AG10803 (cell line): ENCODE measurements at places on chromosomes 3 and 15.

DNA sequence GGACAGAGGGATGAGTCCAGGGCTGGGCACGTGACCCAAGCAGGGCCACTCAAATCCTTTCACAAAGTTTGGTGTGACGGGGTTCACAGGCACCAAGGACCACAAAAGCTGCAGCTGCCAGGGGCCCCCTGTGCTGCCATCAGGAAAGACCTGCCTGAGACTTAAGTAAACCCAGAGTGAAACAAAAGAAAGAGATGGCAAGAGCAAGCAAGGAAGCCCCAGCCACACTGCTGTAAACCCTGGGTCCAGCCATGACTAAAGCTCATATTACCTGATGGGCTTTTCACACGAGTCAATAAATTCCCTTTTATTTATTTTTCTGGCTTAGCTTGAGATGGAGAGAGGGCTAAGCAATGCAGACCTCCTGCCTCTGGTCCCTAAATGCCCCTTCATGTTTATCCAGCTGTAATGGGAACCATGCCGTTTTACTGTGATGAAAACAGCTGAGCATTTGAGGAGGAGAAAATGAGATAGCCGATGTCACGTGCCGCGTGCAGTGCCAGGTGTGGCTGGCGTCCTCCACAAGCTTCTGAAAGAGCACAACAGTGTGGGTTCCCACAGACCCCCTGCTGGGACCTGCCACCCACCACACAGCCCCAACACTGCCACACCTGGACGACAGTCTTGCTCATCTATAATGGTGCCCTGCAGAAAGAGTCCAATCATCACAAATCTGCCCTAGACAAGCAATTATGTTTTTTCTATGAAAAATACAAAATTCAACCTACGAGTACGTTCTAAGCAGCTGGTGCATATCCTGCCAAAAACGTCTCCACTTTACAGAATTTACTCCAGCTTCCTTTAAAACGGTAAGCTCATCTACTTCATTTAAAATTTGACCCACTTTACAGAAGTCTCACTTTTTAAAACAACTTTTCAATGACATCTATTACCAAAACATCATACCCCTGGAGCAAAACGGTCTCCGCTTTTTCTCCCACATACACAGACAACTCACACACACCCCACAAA, 34.2 kb downstream of the ADAMTS17 start:
- DNase-seq = no peak

GRCh38 chr3:43155464-43156121, 49.7 kb upstream of the POMGNT2 start:
- DNase-seq = peak; percentile 86

GRCh38 chr15:100131321-100132224, 210.2 kb downstream of the ADAMTS17 start:
- peak; percentile 18 for DNase-seq

- no peak for DNase-seq
Observed at GRCh38 chr15:89130201-89130600, 41.9 kb downstream of the ABHD2 start.

DNA sequence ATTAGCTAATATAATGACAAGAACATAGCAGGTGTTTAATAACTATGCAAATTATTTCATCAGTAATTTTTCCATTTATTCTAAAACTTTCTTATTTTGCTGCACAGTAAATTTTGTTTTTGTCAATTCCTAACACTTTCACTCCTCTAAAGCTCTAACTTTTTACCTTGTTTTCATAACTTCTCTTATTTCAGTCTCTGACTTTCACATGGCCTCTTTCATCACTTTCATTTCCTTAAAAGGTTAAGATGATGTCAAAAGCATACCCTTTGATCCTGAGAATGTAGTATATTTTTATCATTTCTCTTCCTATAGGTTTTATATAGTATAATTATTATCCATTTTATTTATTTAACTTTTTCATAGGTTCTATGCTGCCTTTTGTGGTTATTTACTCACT, 1325.8 kb upstream of the ALCAM start:
- no peak for DNase-seq

- no peak for DNase-seq
Observed at GRCh38 chr3:29168696-29169095, 112.2 kb upstream of the RBMS3 start.

DNA sequence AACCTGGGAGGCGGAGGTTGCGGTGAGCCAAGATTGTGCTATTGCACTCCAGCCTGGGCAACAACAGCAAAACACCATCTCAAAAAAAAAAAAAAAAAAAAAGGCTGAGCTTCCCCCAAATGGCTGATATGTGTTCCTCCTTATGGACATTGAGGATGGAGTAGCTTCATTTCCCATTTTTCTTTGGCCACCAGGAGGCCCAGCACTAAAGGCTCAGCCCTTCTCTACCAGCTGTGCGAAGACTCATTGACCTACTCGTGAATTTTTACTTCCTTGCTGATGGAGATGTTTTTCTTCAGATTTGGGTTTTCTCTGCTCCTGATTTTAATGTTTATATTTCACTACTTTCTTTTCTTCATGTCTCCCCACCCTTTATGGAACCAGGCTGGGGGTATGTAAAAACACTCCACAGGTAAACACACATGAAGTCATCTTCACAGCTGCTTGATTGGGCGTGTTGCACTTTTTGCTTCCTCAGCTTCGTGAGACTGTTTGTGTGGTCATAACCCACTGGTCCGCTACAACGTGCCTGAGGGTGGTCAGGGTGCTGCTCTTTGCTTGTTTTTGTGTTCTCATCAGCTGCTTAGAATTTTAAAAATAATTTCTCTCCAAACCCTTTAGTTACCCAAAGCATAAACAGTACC, 13.5 kb downstream of the SEMA4B start:
- no peak for DNase-seq

- no peak for DNase-seq
Observed at GRCh38 chr15:45089712-45090373, 24.1 kb downstream of the DUOX2 start.

DNA sequence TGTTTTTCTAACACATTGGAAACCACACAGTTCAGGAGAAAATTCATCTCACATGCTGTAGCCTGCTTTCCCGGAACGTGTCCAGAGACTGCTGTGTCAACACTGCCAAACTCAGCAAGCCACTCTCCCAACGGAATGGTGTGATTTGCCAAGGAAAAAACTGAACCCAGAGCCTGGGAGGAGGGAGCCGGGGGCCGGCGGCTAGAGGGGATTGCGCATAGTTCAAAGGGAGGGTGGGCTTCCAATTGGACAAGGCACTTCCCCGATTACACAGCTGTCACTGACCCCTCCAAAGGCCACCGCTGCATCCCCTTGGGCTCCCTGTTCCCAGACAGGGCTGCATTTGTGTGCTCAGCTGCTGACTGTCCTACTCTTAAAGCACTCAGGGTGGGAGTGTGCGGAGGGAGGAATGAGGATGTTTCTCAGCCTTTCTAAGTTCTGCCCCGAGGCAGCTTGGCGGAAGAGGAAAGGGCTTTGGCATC, 256.2 kb downstream of the ZNF621 start:
- DNase-seq = peak; percentile 48

GRCh38 chr3:141514382-141514781, 27.6 kb downstream of the RASA2 start:
- DNase-seq = no peak

- DNase-seq = peak; percentile 21
Observed at GRCh38 chr3:61979638-61980037, 393.7 kb downstream of the FEZF2 start.

DNA sequence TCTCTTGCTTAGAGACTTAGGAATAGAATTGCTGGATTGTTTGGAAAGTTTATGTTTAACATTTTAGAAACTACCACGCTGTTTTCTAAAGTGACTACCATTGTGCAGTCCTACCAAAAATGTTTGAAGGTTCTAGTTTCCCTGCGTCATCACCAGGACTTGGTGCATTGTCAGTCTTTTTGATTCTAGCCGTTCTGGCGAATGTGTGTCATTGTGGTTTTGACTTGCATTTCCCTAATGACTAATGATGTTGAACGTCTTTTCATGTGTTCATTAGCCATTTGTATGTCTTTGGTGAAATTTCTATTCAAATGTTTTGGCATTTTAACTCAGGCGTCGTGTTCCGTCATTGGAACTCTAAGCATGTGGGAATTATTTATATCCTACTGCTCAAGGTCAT, 58.0 kb downstream of the CHD2 start:
- DNase-seq = peak; percentile 46

- peak; percentile 52 for DNase-seq
Observed at GRCh38 chr15:89647191-89647851, 7.9 kb downstream of the KIF7 start.

DNA sequence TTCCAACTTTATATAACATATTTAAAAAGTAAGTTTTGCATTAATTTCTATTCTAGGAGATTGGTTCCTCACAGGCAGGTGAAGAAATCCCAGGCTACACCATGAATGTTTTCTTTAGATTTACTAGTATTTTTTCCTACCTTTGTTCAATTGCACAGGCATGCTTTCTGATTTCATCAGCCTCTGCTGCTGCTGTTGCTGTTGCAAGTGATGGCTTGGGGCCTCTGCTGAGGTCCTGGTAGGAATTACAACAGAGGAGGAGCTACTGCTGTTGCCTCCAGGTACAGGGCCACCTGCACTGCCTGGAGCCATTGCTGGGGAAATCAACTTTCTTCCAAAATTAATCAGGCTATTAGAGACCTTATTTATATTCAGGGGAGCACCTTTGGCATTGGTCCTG, 353.3 kb downstream of the PLCL2 start:
- peak; percentile 55 for DNase-seq

DNA sequence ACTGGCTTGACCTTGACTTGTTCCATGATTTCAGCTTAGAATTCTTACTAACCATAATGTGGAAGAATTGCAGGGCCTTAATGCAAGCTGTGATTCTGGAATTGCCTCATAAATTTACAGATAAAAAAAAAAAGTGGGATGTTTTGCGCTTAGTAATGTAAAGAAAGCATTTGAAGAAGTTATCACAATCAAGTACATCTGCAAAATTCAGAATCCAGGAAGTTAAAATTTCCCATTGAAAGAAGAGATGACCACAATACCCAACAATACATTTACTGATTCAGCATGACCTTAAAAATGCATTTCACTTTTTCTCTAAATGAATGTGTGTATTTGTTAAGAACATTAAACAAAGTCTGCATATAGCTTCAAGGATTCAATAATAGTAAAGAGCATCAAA, 65.1 kb upstream of the CCNL1 start:
- no peak for DNase-seq

GRCh38 chr3:71454512-71455403, 128.8 kb downstream of the FOXP1 start:
- no peak for DNase-seq

GRCh38 chr3:100706365-100706764, 2.9 kb upstream of the TFG start:
- peak; percentile 59 for DNase-seq

- DNase-seq = no peak
Observed at GRCh38 chr3:62892951-62893350, 17.7 kb upstream of the CADPS start.

- no peak for DNase-seq
Observed at GRCh38 chr3:35772381-35773015, 133.2 kb downstream of the ARPP21 start.

DNA sequence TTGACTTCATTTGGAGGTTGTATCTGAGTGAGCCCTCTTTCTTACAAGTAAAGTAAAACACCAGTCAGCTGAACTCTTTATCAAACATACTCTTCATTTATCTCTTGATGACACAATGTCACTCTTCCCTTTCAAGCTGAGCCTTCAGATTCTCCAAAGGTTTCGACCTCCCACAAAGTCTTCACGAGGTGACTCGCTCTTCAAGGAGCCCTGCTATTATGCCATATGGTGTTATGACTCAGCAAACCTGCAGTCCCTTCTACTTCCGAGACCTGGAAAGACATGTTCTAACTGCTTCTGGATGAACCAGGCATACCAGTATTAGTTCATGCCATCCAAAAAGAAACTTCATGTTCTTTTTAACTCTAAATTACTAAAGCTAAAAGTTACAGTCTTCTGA, 23.1 kb downstream of the AADAC start:
- peak; percentile 74 for DNase-seq

DNA sequence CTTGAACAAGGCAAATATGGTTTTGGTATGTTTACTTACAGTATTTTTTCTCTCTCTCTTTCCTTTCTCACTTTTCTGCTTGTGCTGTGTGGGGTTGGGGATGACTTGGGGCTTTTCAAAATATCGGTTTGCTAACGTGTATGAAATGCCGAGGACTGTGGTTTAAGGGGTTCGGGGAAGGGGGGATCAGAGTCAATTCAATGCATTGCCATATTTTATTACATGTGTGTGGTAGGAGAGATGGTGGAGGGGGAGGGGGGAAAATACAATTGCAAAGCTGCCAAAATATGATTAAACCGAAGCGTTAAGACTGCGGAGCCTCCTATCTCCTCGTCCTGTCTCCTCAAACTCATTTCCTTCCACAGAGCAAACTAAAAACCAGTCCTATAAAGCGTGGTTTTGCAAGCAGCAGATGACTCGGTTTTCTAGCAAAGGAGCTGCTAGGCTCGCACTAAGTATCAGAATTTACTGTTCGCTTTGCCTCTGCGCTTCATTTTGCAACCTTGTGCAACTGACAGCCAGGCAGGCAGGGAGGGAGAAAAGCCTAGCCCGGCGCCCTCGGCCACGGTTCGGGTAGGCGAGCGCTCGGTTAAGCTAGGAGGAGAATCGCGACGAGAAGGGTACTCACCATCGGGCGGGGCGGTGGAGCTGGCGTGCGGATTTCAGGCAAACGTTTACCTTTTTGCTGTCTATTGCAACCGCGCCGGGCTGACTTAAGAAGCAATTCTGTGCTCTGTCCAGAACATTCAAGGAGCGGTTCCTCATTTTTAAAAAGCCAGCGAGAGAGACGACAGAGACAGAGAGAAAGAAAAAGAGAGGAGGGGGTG, 4.0 kb upstream of the NR2F2 start:
- DNase-seq = peak; percentile 75

GRCh38 chr3:88142094-88142624, 7.6 kb upstream of the C3orf38 start:
- DNase-seq = peak; percentile 47

DNA sequence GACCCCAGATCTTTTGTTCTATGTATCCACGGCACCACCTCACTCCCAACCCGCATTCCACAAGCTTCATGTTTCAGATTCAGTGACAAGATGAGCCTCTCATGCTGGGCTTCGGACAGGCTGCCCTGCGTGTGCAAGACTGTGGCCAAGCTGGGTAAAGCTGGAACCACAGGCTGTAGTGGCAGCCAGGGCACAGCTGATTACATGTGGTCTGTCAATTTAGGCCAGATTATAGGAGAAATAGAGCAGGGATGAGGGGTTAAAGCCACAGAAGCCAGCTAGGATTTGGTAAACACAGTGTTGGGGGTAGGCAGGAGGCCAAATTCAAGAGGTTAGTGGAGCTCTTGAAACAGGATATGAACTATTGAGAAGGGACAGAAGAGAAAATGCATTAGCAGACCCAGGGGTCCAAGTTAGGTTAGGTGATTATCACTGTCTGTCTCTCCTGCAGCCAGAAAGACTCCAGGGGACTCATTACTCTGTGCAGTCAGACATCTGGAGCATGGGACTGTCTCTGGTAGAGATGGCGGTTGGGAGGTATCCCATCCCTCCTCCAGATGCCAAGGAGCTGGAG, 12.9 kb downstream of the SNAPC5 start:
- DNase-seq = no peak

- no peak for DNase-seq
Observed at GRCh38 chr3:52930748-52931147, 33.4 kb upstream of the STIMATE start.
